ENCODE measurements at places on chromosomes 7 and 10.
A peak's percentile ranks its signal among the peaks of the same experiment; 100 is the strongest.

DNA sequence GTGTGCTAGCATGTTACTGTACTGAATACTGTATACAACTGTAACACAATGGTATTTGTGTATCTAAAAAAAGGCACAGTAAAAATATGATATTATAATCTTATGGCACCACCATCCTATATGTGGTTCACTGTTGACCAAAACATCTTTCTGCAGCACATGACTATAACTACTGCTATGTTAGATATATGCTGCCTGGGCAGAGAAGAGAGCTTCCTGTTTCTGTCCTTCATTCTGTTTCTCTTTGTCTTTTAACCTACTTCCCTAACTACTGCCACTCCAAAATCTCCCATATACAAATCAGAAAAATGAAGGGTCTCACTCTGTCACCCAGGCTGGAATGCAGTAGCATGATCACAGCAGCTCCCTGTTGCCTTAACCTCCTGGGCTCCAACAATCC, 8.8 kb upstream of the FGL2 start:
- DNase-seq: no peak

GRCh38 chr7:129496653-129497052, 5.7 kb upstream of the SMKR1 start:
- no peak for DNase-seq

- DNase-seq: no peak
Observed at GRCh38 chr7:2008936-2009540, 223.7 kb downstream of the MAD1L1 start.

DNA sequence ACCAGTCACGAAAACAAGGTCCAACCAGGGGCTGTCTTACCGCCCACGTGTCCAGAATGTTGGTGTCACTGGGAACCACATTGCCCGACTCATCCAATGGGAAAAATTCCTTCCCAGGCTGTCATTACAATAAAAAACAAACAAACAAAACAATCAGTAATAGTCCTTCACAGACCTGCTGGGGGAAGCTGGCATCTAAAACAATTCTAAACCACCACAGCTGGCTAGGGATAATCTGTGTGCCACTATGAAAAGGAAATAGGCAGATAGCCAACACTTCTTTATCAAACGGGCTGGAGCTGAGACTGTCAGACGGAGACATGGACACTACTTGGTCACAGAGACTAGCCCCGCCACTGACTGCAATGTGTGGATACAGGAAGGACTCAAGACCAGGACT, 9.2 kb downstream of the AKR1B1 start:
- no peak for DNase-seq

DNA sequence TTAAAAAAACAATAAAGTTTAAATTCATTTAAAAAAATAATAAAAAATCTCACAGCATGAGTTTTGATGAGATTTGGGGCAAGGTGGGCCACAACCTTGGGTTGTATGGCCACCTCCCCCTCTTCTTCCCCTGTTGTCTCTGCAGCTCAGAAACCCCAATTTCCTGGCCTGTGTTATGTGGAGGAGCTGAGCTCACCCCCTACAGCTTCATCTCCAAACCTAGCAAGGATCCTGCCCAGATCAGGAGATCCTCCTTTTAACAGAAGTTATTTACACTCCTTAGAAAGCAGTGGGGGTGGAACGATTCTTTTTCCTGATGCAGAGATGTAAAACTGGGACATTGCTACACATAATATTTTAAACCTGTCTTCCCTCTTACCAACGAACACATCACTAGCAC, 6.9 kb upstream of the SH2D4B start:
- no peak for DNase-seq

DNA sequence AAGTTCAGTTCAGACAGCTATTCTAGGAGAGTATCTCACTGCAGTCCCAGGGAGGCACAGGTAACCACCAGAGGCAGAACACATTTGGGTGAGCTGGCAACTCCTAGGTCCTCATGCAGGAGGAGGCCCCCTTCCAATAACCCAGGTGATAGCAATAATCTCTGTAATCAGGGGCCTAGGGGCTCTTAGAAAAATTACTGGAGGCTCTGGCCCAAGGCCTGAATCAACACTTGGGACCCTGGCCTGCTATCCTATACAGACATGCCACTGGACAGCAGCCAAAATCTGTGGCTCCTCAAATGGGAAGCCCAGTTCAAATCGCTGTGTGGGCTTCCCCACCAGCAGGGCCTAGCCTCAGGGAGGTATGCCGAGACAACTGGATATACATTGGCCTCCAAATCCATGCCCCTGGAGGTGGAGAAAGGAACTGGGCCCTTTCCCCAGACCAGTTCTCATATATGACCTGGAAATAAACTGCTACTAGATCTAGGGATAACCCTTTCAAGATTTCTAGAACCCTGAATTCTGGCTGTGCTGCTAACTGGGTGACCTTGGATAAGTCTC, 1.6 kb downstream of the AVPI1 start:
- peak; percentile 22 for DNase-seq

- no peak for DNase-seq
Observed at GRCh38 chr7:128699196-128699712, 27.2 kb downstream of the GARIN1A start.

DNA sequence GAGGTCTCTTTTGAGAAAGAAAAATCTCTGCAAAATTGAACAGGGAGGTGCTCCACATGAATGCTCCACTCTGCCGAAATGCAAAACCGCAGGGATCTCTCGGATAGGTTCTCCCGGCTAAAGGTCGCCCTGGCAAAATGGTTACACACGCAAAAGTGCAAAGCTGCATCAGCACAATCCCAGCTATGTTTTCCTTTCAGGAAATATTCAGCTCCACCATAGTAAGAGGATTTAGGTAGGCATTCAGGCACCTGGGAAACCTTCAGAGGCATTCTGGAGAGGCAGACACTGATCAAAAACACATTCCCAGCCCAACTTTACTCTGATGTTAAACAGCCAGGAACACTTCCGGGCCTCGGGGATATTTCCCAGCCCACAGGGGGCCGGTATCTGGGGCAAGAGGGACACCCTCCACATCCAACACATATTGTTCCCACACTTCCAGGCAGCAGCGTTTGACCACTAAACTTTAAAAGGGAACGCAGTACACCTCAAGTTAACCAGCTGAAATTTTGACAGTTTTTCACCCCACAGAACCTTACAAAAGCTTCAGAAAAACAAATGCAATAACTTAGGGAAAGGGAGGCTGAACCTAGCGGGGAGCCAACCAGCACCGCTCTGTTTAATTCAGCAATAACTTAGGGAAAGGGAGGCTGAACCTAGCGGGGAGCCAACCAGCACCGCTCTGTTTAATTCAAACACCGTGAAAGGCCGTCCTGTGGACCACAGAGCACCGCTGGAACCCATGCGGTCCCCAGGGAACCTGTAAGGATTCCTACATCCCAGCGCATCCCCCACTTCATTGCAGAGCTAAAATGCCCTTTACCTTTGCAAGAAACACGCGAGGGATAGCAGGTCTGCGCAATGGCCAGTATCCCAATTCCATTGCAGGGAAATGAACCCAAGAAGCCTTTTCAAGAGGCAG, 45.9 kb downstream of the TNS3 start:
- DNase-seq: peak; percentile 37

DNA sequence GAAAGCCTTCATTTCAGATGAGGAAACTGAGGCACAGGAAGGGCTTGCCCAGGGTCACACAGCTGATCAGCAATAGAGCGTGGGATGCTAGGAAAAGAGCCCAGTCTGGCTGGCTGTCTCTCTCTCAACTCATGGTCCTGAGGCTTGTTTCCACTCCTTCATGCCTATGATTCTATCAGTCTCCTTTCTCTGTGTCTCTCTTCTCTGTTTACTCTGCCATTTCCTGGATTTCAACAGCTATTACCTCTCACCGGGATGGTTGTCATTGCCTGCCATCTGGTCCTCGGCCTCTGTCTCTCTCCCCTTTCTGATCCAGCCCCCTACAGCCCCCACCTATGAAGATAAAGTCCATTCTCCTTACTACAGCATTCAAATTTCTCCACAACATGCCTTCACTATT, 93.3 kb upstream of the AGBL3 start:
- DNase-seq: no peak

- DNase-seq: no peak
Observed at GRCh38 chr10:60236869-60237524, 152.7 kb downstream of the ANK3 start.

GRCh38 chr10:111836571-111836970, 347.0 kb downstream of the GPAM start:
- no peak for DNase-seq

DNA sequence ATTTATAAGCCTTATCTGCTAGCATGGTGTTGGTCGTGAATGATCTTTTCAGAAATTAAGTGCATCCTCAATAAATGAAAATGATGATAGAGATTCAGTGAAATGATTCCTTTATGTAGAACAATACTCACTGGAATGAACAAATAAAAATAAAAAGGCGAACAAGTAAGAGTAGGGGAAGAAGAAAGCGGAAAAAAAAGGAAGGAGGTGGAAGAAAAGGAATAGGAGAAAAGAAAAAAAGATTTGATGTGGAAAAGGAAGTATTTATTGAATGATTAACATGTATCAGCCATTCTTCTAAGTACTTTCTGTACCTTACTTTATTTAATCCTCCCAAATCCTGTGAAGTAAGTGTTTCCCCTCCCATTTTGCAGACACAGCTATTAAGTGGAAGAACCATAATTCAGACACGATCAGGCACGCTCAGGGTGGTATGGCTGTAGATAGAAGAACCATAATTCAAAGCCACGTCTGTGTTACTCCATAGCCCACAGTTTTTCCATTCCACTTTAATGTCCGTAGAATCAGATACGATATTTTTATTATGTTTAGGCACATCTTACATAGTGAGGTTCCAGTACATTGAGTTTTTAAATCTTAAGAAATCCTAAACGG, 156.2 kb upstream of the LAMB4 start:
- peak; percentile 58 for DNase-seq

GRCh38 chr7:21636694-21637093, 93.9 kb downstream of the DNAH11 start:
- no peak for DNase-seq
